ENCODE measurements at places on chromosomes 1 and 21.

DNA sequence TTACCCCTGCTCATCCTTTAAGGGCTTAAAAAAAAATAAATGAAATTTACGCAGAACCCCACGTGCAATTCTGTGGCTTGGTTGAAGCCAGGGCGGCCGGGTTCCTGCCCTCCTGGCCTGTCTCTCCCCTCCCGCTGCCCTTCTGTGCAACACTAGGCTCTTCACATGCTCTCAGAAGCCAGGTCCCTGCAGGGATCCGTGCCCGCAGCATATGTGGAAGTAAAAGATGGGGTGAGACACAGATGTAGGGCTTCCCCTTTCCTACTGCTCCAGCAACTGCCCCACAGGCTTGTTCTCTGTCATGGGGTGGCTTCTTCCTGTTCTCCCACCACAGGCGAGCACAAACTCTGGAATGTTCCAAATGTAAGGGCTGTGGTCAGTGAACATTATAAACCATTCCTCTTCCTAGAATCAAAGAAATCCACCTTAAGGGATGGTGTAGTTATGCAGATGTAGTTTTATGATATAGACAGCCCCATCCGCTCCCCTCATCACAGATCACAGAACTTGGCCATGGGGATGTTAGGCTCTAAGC, 535.4 kb downstream of the KIF26B start:
- no peak for DNase-seq

DNA sequence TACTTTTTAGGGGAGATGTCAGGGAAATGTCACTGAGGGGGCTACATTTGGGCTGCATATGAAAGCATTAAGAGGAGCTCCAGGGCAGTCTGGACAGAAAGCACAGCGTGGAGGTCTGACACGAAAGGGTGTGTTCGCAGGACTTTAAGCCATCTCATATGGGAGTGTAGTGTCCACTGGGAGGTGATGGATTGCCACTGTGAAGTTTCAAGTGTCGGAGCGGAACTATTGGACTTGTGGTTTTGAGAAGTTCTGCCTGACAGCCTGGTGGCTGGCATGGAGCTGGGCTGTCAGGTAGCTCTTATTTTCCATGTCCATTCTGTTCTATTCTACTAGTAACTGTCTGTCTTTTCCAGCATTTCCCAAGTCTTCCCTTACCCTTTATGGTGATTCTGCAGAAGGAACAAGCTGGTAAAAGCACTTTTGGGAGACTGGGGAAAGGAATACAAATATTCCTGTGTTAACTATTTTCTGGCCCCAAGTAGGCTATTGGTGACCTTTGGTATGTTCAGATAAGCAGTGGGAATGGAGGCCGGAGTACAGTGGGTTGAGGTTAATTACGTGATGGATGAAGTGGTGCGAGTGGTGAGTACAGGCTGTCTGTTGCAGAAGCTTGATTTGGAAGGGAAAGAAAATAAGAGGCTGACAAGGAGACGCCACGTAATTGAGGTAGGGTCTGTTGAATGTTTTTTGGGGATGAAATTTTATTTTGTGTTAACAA, 19.3 kb downstream of the B3GALT5 start:
- DNase-seq: no peak

- no peak for DNase-seq
Observed at GRCh38 chr1:95023399-95024043, 49.2 kb downstream of the ALG14 start.

DNA sequence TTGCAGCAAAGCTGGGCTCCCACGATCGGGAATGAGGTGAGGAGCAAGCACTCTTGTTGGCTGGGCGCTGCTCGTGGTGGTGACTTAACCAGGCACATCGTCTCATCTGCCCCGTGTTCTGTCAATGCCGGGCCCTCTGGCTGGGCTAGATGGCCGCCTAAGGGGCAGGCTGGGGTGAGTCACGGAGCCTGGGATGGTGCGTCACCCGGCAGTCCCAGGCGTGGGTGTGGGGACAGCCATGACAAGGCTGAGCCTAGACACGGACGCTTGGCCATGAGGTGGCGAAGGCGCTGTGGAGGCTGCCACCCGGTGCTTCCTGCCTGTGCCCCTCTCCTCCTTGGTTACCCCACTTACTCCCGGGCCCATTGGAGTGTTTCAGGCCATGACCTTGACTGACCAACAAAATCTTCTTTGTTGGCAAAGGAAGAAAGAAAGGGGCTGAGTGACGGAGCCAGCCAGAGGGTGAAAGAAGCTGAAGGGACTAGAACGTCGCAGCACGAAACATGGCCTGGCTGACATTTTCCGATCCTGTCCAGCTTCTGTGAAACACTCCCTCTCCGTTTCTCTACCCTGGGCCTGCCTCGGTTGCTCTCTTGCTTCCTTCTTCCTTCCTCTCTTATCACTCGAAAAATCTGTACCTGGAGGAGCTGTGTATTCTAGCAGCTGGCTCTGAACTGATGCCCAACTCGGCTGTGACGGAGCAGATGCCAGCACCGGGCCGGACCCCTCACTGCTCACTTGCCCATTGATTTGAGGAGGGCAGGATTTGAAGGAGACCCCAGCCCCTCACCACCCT, 596 bp downstream of the CD247 start:
- peak; percentile 92 for DNase-seq

DNA sequence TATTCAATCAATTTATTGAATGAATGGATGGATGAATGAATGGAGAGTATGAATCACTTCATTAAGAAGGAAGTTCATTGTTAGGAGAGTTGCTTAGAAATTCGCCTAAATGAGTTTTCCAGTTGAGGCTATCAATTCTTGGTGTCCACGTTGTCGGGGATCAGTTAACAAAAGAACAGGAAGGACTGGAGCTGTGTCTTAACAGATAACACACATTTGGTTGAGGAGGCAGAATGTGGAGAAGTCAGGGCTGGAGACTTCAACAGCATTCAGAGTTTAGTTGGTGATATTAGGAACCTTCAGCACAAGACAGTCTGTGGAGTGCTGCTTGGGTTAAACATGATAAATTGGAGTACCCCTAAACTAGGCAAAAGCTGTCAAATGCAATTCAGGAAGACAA, 33.7 kb downstream of the ZBTB18 start:
- no peak for DNase-seq

- peak; percentile 18 for DNase-seq
Observed at GRCh38 chr1:52554756-52555155, 1.9 kb upstream of the TUT4 start.

DNA sequence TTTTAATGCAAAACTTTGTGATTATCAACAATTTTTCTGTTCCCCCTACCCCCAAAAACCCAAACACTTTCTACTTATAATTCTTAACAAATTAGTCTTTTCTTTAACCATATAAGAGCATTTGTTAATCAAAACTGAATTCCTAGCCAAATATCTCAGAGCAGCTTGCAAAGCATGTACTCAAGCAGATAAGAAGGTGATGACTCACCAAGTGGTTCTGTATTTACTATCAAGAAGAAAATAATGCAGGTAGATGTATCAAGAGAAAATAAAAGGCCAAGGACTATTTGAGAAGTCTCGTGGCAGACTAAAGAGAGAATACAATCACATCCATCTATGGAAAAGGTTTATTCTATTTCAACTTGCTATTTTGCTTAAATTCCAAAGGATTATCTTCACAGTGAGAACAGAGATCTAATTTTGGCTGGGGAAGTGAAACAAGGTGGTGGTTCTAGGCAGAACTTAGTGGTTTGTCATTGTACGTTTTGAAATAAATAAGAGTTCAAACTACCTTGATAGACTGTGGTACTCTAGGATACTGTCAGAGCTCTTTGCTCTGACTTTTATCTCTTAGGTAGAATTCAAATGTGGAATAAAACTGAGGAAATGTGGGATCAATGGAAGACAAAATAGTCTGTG, 94.7 kb upstream of the NRIP1 start:
- DNase-seq: no peak

DNA sequence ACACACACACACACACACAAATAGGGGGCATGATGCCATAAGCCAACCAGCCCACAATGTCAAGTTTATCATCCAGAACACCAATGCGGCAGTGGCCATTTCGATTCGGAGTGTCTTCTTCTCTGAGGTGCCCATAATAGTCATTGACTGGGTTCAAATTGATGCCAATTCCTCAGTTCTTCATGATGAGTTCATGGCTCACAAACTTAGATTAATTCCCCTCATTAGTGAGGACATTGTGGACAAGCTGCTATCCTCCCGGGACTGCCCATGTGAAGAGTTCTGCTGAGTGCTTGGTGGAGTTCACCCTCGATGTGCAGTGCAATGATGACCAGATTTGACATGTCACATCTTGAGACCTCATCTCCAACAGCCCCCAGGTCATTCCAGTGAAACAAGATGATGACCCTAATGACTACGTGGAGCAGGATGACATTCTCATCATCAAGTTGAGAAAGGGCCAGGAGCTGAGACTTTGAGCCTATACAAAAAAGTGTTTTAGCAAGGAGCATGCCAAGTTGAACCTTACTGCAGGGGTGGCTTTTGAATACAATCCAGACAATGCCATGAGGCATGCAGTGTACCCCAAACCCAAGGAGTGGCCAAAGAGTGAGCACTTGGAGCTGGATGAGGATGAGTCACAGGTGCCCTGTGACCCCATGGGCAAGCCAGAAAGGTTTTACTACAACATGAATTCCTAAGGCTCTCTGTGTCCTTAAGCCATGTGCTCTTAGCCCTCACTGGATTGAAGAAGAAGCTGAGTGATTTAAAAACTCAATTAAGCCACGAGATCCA, 211.6 kb upstream of the SAMSN1 start:
- no peak for DNase-seq

- no peak for DNase-seq
Observed at GRCh38 chr21:10466200-10466599, 55.2 kb upstream of the TPTE start.

DNA sequence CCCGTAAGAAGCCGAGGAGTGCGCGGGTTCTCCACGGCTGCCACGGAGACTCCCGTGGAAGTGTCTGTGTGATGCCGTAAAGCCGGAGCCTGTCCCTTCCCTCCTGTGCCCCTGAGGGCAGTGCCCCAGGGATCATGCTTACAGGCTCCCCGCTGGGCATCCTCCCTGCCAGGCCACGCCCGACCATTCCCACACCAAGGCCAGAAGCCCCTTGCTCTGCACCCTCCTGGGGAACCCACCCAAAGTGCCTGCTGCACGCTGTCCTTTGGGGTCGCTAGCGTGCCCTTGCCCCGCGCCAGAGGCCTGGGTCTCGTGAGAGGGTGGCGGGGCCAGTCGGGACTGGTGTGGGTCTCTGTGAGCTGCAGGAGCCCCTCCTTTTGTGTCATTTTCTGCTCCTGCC, 228.5 kb upstream of the C1orf174 start:
- no peak for DNase-seq

GRCh38 chr21:19510057-19510456, 1106.5 kb upstream of the TMPRSS15 start:
- no peak for DNase-seq

GRCh38 chr1:81113688-81114087, 687.0 kb upstream of the ADGRL2 start:
- DNase-seq: no peak

GRCh38 chr1:57361516-57361915, 62.3 kb downstream of the DAB1 start:
- DNase-seq: no peak

GRCh38 chr1:180358649-180359048, 128.6 kb downstream of the LHX4 start:
- no peak for DNase-seq

- DNase-seq: no peak
Observed at GRCh38 chr1:91221017-91221416, 183.6 kb downstream of the HFM1 start.

GRCh38 chr1:246258250-246258649, 248.8 kb downstream of the SMYD3 start:
- DNase-seq: no peak

DNA sequence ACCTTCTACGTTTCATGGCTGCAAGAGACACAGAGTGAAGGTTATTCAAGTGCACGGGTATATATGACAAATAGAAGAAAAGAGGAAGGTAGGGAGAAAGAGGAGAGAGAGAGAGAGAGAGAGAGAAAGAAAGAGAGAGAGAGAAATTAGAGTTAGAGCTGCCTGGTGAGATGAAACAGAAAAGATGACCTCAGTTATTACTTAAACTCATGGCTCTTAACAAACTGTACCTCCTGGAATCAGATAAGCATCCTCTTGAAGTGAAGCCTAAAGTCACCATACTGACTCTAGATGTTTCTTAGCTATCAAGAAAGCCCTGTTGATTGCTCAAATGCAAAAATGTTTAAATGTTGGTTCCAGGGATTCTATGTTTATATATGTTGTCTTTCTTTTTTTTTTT, 597.7 kb upstream of the ZP4 start:
- DNase-seq: no peak

GRCh38 chr1:205599669-205600042, 32.2 kb downstream of the ELK4 start:
- DNase-seq: no peak

DNA sequence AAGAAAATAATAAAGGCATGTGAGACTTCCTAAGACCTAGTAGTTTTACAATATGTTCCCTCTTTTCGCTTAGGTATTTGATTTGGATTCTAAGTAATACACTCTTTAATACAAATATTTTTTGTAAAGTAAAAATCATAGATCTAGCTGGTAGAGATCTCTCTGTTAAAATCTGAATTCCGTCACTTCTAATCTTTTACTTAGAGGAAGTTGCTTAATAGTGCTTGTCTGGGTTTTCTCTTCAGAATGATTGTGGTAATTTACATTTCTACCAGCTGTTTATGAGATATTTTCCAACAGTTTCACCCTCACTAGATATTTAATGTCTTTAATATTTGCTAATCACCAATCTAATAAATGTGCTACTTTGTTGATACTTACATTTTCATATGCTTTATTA, 23.3 kb downstream of the RBM11 start:
- DNase-seq: no peak

- no peak for DNase-seq
Observed at GRCh38 chr1:66940981-66941380, 16.2 kb downstream of the MIER1 start.

DNA sequence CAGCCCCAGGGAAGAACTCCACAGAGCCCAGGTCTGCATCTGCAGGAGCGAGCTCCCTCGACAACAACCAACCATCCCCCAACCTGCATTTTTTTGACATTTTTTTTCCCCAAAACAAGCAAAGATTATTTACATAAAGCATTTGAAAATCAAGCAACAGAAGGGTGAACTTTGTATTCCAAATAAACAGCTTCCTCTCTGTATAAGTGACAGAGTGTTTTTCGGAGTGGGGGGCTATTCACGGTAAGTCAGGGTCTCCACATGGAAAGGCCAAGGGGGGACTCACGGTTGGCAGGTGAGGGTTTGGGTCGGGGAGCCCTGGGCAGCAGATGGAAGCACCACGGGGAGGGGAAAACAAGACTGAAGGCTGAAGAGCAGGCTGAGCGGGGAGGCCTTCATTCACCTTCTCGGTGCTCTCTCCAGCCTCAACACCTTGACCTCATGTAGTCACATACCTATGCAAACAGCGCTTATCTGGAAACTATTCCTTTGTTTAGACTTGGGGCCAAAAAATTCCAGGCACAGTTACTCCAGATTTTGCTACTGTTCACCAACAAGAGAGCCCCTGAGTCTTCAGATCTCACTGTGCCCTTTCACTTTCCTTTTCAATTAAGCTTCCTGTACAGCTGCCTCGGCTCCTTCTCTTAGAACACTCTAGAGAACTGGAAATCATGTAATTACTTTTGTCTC, 27.6 kb downstream of the C2CD2 start:
- DNase-seq: peak; percentile 68

DNA sequence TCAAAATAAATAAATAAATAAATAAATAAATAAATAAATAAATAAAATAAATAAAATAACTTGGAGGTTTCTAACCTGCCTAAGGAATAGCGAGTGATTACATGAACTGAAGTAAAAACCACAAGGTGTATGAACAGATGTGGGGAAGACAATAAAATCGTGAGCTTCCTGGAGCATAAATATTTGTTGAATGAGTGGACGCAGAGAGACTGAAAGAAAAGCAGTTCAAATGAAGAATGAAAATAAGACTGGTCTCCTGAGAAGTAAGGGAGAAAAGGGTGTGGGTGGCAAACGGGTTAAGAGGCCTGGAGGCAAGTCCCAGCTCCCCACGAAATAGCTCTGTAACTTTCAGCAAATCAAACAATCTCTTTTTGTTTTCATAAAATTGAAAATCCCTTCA, 33.6 kb downstream of the CHML start:
- DNase-seq: no peak

All from CD4-positive, alpha-beta T cell treated with Interleukin-4 for 4 hours (primary cell).